Foreskin fibroblast (primary cell): ENCODE measurements at places on chromosomes 2 and 18.

DNA sequence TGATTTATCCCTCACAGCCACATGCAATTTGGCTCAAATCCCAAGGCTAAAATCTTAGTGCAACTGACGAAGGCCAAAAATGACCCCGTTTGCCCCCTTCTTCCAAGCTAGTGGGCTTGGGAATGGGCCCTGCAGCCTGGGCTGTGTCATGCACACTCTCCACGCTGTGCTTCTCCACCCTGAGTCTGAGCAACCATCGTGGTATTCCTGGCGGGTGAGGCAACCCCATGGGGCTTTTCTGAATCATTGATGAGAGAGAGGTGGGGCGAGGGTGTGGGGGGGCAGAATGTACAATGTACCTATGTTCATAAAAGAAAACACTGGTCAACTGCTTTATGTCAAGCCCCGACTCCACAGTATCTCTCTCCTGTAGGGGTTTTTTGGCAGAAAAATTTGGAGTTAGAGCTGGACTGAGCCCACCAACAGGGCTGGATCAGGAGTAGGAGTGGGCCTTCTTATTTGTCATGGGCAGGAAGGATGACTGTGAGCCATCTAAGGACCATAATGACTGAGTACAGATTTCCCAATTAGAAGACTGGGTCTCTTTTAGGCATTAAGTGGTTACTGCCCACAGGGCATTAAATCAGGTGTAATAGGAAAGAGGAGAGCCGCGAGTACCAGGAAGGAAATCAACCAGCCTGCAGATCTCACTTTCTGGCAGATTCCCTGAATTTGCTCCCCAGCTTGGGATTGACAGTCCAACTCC, 8.9 kb downstream of the SULT1C2 start:
- DNase-seq, result peak; percentile 17

- DNase-seq, result no peak
Measured at GRCh38 chr2:98388081-98388480, 41.8 kb downstream of the CNGA3 start.

DNA sequence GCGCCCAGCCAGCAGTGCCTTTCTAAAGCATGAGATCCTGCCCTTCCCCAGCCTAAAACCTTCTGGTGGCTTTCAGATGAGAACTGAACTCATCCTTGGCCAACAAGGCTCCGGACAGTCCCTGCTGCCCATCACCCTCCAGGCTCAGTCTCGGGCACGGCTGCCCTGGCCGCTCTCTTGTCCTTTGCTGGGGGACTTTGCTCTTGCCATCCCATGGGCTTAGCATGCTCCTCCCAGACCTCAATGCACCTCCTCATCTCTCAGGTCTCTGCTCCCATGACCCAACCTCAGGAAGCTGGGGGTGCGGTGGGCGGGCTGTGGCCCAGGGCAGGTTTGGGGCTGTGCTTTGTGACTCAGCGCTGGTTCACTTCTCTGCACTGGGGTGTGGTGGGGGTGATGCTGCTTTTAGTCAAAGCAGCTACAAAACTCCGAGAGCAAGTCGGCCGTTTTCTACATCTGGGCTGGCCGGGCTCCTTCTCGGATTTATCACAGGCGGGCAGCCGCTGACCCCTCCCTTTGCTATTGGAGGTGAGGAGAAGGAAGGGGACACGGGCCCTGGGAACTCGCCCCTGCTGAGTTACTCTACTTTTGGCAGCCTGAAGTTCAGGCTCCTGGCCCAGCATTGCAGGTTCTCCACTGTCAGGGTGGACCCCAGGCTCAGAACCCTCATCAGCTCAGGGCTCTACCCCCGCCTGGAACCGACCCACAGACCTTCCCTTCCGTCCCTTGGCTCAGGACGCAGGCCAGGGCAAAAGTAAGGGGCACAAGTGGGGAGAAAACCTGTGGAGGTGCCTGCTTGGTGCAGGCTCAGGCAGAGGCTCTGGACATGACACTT, 90.6 kb upstream of the TAF1B start:
- peak; percentile 90 for DNase-seq

DNA sequence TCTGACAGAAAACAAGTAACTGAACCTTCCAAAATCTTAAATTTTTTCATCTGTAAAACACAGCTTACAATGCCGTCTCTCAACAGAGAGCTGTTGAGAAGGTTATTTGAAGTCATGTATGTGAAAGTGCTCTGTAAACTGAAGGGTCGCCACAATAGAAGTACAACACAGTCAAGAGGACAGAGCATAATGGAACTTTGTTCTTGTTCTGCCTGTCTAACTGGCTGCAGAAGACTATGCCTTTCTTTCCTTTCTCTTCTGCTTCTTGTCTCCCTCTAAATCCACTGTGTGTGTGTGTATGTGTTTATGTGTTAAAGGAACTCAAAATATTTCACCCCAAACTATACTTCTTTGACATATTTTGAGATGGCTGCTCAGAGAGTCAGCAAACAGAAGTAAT, 365.8 kb upstream of the RND3 start:
- no peak for DNase-seq

GRCh38 chr18:79393635-79394533, 1.8 kb upstream of the NFATC1 start:
- DNase-seq, result peak; percentile 59

- DNase-seq, result peak; percentile 87
Measured at GRCh38 chr2:8003462-8004075, 678.3 kb upstream of the ID2 start.

DNA sequence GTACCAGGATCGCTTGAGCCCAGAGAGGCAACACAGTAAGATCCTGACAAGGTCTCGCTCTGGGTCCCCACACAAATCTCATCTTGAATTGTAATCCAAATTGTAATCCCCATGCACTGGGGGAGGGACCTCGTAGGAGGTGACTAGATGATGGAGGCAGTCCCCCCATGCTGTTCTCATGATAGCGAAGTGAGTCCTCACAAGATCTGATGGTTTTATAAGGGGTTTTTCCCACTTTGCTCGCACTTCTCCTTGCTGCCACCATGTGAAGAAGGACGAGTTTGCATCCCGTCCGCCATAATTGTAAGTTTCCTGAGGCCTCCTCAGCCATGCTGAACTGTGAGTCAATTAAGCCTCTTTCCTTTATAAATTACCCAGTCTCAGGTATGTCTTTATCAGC, 46.0 kb upstream of the SERTAD2 start:
- DNase-seq, result no peak

GRCh38 chr2:203973000-203973399, 36.4 kb downstream of the ICOS start:
- DNase-seq, result no peak

DNA sequence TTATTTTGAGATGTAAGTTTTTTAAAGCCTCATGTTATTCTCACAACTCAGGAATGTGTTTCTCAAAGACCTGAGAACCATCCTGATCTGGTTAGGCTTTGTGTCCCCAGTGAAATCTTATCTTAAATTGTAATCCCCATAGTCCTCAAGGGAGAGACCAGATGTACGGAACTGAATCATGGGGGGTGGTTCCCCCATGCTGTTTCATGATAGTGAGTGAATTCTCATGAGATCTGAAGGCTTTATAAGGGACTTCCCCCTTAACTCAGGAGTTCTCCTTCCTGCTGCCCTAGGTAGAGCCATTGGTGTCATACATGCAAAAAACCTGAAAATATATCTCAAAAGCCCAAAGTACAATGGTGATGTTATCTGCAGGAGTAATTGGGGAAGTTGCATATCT, 836.7 kb downstream of the CBLN2 start:
- no peak for DNase-seq

- DNase-seq, result no peak
Measured at GRCh38 chr2:49934481-49934880, 780.2 kb upstream of the FSHR start.

DNA sequence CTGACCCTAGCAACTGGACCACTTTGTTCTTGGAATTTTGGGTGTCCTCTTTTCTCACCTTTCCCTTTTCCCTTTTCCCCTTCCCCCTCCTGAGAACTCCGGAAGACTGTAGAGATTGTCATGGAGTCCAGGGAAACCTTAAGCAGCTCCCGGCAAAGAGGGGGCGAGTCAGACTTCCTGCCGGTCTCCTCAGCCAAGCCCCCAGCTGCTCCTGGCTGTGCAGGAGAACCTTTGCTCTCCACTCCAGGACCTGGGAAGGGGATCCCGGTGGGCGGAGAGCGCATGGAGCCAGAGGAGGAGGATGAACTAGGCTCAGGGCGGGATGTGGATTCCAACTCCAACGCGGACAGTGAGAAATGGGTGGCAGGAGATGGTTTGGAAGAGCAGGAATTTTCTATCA, 20.5 kb downstream of the SETBP1 start:
- DNase-seq, result no peak

- DNase-seq, result no peak
Measured at GRCh38 chr2:225274751-225275150, 124.8 kb upstream of the NYAP2 start.

DNA sequence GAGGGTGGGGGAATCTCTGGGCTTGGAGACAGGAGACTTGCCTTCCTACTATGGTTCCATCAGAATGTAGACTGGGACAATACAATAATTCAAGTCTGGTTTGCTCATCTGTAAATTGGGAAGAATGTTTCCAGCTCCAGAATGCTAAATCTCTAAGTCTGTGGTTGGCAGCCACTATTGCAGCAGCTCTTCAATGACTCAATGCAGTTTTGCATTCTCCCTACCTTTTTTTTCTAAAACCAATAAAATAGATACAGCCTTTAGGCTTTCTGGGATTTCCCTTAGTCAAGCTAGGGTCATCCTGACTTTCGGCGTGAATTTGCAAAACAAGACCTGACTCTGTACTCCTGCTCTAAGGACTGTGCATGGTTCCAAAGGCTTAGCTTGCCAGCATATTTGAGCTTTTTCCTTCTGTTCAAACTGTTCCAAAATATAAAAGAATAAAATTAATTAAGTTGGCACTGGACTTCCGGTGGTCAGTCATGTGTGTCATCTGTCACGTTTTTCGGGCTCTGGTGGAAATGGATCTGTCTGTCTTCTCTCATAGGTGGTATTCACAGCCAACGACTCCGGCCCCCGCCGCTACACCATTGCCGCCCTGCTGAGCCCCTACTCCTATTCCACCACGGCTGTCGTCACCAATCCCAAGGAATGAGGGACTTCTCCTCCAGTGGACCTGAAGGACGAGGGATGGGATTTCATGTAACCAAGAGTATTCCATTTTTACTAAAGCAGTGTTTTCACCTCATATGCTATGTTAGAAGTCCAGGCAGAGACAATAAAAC, 6.5 kb downstream of the TTR start:
- DNase-seq, result no peak

- no peak for DNase-seq
Measured at GRCh38 chr18:289026-289425, 21.2 kb upstream of the THOC1 start.

DNA sequence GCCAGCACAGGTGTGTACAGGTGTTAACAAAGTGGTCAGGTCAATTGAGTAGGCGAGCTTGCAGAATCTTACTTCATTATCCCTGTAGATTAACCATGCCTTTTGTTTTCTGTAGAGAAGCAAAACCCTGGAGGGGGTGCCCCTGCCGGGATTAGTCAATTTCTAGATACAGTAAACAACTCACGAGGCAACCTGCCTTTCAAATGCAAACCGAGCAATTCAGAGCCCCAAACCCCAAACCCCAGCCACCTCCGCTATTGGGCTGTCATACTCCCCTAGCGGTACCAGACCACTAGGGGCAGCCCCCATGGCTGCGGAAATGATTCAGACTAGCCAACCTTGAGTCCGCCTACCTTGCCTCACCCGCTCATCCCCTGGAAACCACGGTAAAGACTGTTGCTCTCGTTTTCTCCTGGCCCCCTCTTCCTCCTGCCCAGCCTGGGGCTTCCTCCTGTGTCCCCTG, 61.4 kb upstream of the KIF5C start:
- DNase-seq, result no peak

- no peak for DNase-seq
Measured at GRCh38 chr2:211611061-211611518, 927.5 kb downstream of the ERBB4 start.

DNA sequence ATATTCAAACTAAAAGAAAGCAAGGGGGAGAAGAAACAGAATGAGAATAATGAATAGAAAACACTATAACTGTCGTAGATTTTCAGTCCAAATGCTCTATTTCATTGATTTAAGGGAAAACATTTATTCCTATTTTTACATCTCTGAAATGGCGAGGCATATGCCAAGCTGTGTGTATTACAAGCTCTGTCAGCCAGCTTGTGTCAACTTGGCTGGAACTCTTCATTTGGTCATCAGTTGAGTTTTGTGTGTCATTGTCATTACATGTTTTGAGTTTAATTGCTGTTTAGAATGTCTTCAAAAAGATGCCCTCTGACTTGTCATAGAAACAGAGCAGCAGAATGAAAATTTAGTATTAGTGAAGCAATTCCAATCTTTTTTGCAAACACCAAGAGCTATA, 8.1 kb upstream of the IL37 start:
- DNase-seq, result no peak

DNA sequence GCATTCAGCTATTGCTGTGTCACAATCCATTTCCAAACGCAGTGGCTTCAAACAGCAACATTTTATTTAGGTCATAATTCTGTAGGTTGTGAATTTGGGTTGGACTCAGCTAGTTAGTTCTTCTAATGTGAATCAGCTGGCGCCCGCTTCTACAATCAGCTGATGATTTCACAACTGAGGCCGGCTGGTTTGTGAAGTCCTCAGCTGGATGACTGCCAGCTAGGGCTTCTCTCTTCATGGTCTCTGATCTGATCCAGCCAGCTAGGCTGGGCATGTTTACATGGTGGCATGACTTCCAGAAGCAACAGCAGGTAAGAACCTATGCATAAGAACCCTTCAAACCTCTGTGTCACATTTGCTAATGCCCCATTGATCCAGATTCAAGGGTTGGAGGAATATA, 172.0 kb downstream of the SLC4A10 start:
- no peak for DNase-seq

- DNase-seq, result no peak
Measured at GRCh38 chr18:61742565-61743429, 150.0 kb downstream of the RNF152 start.

DNA sequence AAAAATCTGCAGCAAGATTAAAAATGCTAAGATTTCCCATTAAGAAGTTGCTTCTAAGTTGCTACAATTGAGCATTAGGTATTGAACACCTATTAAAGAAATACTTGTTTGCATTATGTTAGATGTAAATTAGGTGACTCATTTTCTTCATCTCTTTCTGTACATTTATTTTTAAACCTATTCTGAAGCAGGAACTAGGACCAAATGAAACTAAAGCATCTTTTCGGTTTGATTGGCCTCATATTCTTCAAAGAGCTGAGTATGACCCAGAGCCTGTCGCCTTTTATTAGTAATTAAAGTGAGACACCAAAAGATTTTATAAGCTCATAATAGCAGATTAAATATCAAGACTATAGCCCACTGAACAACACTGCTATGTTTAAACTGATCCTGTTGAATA, 83.4 kb upstream of the ZEB2 start:
- DNase-seq, result no peak

- DNase-seq, result peak; percentile 1
Measured at GRCh38 chr18:73316513-73316912, 448.7 kb upstream of the NETO1 start.

GRCh38 chr2:14781142-14781541, 148.6 kb downstream of the LRATD1 start:
- no peak for DNase-seq

GRCh38 chr18:31010601-31011000, 31.9 kb downstream of the DSC3 start:
- no peak for DNase-seq

- DNase-seq, result no peak
Measured at GRCh38 chr18:31710826-31711225, 26.4 kb upstream of the B4GALT6 start.
